ENCODE measurements at places on chromosomes 7 and 10. TPM values are rescaled to one million over a fixed set of nuclear protein-coding genes. Genes with fewer than 3 reads are reported as not detected.

DNA sequence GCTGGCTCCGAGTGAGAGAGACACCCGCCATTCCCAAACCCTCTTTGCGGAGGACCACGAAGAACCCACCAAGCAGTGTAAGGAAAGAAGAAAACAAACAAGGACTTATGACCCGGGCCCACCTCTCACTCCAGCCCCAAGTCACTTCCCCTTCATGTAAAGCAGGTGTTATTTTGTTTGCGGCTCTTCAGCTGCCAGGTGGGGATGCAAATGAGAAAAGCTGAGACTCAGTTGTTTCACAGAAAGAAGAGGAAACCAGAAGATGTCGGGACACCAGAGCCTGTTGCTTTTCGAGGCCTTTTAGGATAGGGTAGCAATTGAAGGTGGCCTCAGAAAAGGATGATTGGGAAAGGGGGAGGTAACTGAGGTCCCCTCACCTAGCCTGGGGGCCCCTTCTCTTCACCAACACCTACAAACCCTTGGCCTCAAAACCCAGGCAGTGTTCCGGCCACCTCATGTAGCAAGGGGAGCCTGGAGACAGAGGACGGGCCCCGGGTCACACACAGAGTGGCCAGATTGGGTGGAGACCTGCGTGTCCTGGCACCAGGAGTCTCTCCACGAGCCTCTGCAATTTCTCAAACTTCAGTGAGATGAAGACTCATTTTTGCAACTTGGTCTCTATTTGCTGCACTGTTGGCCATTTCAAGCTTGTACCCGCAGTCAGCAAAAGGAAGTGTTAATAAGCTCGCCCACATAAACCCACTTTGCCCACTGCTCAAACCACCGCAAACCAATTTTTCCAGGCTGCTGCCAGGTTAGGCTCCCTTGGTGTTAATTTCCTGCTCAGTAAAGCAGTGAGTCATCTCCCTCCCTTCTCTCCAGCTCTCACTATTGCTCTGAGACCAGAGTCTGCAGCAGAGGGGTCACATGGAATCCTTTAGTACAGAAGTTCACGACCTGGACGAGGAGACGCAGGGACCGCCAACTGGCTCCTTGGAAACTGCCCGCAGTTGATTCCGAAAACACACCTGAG lies 45.5 kb downstream of the AOC1 start:
- DNase-seq = no peak

DNA sequence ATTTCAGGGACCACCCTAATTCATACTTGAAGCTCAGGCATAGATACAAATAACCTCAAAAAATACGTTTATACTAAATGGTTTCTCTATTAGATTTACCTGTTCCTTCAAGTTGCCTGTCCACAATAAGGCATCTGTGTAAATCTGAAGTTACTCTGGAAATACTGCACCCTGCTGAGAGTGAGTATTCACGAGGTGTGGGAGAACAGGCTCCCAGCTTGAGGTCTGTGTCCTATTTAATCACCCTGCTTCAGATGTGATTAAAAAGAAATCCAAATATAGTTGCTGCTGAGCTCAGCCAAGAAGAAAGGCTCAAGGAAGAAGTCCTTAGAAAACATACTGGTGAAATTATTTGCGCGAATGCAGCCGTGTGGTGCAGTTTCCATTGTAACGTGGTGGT lies 136.8 kb downstream of the KLF6 start:
- no peak for DNase-seq

GRCh38 chr10:34730726-34731125 lies 84.4 kb downstream of the PARD3 start:
- no peak for DNase-seq

DNA sequence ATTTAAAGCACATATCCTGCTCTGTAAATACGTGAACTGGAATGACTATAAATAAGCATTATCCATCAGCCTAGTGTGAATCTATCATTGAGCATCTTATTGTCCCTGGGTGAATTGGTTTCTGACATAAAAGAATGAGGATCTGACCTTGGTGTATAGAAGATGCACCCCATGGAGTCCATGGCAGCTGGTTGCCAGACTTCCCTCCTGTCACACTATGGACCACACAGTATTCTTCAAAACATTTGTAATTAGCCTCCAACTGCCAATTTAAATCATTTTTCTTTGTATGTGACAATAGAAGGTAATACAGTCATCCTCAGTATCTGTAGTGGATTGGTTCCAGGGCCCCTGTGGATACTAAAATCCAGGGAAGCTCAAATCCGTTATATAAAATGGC lies 238.1 kb upstream of the ZWINT start:
- DNase-seq = no peak

DNA sequence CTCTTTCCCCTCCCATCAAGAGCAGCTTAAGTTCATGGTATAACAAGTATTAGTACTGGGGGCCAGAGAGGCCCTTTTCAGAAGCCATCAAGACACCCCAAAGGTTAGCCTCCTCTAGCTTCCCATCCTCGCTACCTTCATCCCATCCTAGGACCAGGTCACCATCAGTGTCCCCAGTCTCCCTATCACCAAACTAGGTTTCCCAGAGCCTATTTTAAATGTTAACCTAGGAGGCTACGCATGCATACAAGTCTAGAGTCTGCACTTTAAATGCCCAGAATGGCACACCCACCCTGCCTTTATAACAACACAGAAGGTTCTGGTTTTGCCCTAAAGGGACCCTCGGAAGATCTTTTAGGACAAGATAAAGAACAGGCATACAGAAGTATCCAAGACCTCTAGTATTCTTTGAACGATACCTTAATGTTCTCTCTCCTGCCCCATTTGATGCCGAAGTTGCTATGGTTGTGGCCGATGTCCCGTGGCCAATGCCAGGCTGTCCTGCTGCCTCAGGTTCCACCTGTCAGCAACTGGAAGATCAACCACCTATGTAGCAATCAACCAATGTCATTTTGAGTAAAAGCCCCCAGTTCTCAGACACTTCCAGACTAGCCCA lies 2.2 kb downstream of the GPRIN2 start:
- no peak for DNase-seq

- DNase-seq = no peak
These were observed 176.8 kb downstream of the TWIST1 start for GRCh38 chr7:18940593-18941134.

- no peak for DNase-seq
These were observed 13.6 kb downstream of the GNG11 start for GRCh38 chr7:93935102-93935501.

GRCh38 chr10:22986771-22987542 lies 59.1 kb downstream of the ARMC3 start:
- DNase-seq = peak; percentile 25

DNA sequence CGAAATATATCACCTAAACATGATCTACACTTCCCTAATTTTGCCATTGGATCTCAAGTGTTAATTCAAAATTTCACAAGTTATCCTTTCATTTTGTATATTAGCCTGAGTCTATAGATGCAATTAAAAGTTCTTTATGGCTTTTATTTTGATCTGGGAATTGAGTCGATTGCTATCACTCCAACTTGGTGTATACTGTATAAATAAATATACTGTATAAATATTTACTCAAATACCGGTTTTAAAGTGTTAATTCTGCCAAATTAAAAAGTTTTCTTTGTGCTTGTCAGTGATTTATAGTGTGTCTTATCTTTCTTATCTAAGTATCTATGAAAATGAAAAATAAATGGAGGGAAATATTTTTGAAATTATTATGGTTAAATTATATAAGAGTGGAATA lies 683.7 kb upstream of the LRRN3 start:
- DNase-seq = no peak

DNA sequence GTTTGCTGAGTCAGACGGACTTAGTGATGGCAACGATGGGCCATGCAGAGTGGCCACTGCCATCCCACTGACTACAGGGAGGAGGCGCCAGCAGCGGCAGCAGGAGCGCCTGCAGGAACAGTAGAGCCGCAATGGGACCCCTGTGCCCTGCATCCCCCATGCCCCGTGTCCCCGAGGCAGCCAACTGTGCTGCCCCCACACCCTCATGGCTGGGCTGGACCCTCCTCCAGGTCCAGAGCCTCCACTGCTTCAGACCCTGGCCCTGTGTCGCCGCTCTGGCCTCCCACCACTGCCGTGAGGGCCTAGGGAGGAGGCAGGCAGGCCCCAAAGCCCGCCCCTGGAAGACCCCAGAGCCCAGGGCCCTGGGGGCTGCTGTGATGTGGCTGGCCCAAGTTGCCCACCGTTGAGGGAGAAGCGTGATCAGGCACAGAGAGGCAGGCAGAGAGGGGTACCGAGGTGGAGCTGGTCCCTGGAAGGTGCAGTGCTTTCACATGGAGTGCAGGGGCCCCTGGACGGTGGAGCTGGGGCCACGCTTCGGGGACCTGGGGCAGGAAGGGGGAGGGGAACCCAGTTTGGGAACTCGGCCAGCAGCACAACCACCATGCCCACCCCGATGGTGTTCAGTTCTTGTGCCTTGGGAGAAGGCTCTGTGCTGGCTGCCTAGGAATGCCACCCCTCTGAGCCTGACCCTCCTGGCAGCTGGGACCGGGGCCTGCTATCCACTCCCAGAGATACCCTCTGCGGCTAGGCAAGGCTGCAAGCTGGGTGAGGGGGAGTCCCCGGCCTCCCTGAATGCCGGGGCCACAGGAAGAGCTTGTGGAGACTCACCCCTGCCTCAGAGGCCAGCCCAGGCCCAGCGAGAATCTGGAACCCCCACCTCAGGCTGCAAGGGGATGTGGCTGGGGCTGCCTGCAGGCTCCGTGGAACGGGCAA lies 32.6 kb downstream of the DKK1 start:
- DNase-seq = no peak

DNA sequence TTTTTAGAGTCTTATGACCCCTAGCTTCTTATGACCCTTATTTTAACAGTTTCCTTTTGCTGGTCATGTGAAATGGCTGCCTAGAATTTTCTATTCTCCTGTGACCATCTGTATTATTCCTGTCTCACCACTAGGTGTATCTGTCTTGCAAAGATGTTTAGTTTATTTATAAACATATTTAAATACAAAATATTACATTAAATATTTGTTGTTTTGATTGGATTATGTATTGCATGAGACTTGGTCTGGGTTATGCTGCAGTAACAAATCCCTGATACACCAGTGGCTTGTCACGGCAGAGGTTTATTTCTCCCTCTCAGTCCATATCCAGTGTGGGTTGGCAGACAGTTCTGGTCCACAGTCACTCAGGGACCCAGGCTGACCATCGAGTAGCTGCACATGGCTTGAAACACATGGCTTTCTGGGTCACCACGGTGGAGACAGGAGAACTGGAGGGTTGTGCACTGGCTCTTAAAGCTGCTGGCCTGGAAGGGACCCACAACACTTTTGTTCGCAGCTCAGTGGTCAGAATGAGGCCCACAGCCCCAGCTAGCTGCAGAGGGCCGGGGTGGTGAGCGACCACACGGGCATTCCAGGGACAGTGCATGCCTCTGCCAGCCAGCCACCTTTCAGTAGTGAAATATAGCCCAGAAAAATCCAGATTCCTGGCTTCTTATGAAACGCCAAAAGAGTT lies 7.4 kb downstream of the RASSF4 start:
- DNase-seq = no peak

DNA sequence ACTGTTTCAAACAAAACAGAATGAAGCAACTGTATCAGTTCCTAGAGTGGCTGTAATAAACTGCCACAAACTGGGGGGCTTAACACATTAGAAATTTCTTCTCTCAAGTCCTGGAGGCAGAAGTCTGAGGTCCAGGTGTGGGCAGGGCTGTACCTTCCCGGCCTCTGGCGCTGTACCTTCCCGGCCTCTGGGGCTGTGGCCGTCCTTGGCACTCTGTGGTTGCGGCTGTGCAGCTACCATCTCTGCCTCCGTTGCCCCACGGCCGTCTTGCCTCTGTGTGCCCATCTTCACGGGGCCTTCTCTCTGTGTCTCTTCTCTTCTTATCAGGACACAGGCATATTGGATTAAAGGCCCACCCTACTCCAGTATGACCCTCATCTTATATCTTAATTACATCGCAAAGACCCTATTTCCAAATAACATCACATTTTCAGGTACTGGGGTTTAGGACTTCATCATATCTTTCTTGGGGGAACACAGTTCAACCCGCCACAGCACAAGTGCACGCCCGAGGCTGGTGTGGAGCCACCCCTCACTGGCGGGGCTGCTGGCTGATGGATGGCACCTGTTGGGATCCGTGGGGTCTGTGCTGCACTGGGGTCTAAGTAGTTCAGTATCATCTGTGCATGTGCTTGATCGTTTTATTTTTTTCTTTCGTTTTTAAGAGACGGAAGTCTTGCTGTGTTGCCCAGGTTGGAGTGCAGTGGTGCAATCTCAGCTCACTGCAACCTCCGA lies 123.2 kb downstream of the ACTR3B start:
- DNase-seq = no peak

- no peak for DNase-seq
These were observed 4.7 kb downstream of the CASD1 start for GRCh38 chr7:94514140-94514889.

DNA sequence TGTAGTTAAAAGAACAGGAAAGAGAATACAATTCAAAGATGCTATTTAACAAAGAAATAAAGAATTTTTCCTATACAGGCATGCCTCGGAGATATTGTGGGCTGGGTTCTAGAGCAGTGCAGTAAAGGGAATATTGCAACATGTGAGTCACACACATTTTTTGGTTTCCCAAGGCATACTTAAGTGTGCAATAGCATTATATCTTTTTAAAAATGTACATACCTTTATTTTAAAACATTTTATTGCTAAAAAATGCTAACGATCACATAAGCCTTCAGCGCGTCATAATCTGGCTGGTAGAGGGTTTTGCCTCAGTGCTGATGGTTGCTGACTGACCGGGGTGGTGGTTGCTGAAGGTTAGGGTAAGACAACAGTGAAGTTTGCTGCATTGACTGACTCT lies 54.4 kb downstream of the ESYT2 start:
- no peak for DNase-seq

DNA sequence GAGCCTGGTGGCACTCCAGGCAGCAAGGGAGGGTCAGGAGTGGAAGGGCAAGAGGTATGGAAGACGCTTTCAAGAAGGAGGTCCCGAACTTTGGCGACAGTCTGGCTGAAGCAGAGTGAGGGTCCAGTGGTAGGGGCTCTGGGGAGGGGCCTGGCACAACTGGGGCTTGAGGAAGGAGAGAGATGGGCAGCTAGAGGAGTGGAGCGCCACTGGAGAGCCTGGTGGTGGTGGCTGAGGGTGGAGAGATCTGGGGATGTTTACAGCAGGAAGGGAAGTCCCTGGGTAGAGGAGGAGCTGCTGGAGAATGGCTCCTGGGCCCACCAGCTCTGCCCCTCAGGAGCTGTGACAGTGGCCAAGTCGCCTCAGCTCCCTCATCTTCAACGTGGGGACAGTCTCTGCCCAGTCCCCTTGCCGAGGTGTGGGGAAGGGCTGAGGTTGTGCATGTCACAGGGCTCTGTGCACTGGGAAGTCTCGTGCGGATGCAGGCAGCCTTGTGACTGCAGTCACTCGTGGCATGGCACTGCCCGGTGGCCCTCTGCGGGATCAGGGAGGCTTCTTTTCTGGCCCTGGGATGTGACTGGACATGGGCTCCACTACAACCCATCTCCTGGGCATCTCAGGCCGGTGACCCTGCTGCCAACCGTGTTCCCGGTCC lies 18.5 kb downstream of the UBTD1 start:
- no peak for DNase-seq

- peak; percentile 33 for DNase-seq
These were observed 2.7 kb downstream of the CUL1 start for GRCh38 chr7:148701414-148701813.

Gene CPXM2
- not detected for total RNA-seq

Gene NKX1-2
- 0.02 TPM for total RNA-seq

Gene NOS3
- not detected for total RNA-seq

Gene TRIM56
- 11.9 TPM for total RNA-seq

Gene HIPK2
- 18.3 TPM for total RNA-seq

Gene ING3
- total RNA-seq = 18.8 TPM

Gene EGFR
- 28.7 TPM for total RNA-seq

Gene NPM3
- 53.3 TPM for total RNA-seq

All from M059J (cell line).